ENCODE measurements at places on chromosomes 2 and 18.

GRCh38 chr2:71780162-71780561 lies 326.8 kb downstream of the DYSF start:
- DNase-seq = no peak

DNA sequence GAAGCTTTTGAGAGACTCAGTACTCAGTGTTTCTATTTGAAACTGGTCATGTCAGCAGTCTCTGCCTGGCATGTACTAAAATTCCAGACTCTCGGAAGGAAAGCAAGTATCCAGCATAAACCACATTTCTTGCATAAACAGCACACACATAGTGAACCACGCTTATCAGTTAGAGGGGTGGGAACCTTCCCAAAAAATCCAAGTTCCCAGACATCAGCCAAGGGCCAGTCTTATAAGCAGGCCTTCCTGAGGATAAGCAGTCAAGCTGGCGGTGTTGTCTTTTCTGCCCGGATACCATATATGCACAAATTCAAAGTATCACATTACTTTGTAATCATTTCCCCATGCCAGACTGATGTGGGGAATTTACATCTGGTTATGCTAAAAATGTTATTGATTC lies 73.6 kb downstream of the ST6GAL2 start:
- DNase-seq = no peak

GRCh38 chr18:58638441-58638840 lies 9.6 kb upstream of the ALPK2 start:
- DNase-seq = no peak

DNA sequence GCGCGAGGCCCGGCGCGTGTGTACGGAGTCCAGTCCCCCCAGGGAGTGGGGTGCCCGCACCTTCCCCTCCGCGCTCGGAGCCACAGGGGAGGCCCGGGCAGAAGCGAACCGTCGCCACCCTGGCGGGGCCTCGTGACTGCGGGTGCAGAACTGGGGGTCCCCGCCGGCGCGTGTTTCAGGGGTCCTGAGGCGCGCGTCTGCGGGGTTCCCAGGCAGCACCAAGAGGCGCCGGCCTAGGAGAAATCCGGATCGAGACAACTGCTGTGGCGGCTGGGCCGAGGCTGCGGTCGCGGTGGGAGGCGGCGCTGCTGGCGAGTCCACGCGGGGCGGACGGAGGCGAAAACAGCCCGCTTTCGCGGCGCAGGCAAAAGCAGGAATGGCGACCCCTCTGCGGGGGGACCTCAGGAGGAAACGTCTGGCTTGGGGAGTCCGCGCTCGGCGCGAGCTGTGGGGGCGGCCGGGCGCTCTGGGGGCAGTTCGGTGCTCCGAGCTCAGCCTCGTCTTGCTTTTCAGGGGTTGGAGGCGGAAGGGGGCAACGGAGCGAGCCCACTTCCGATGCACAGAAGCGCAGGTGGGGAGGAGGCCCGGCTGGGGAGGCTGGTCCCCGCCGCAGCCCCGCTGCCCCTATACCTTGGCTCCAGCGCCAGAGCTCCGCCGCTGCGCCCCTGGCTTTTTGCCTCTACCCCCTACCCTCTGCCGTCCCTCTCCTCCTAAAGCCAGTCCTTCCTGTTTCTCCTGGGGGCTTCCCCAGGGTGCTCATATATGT lies 81.5 kb upstream of the LDLRAD4 start:
- no peak for DNase-seq

DNA sequence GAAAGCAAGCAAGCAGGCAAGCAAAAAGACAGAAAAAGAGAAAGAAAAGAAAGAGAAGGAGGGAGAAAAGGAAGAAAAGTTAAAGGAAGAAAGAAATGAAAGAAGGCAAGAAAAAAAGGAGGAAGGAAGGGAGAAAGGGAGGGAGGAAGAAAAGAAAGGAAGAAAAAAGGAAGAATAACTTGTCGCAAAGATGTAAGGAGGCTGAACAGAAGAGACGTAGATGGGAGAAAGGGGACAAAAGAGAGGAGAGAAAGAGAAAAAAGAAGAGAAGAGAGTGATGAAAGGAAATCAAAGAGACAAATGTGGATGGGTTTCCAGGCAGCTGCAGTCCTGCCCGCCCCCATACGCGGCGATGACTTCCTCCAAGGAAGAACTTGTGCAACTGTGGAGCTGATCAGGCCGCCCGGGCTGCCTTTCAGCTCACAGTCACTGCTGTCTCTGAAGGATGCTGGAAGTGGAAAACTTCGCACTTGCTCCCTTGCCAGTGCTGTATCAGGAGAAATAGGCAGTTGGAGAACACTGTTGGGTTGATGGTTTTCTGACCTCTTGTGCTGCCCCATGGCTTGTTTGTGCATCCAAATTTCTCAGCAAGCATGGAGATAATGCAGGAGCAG lies 52.9 kb downstream of the TRIB2 start:
- no peak for DNase-seq

GRCh38 chr2:212480447-212480846 lies 58.2 kb downstream of the ERBB4 start:
- DNase-seq = no peak

GRCh38 chr18:67540559-67540958 lies 24.0 kb upstream of the DSEL start:
- no peak for DNase-seq

GRCh38 chr18:24054130-24054529 lies 39.6 kb downstream of the TTC39C start:
- no peak for DNase-seq
